ENCODE measurements at places on chromosomes 6 and 20.

DNA sequence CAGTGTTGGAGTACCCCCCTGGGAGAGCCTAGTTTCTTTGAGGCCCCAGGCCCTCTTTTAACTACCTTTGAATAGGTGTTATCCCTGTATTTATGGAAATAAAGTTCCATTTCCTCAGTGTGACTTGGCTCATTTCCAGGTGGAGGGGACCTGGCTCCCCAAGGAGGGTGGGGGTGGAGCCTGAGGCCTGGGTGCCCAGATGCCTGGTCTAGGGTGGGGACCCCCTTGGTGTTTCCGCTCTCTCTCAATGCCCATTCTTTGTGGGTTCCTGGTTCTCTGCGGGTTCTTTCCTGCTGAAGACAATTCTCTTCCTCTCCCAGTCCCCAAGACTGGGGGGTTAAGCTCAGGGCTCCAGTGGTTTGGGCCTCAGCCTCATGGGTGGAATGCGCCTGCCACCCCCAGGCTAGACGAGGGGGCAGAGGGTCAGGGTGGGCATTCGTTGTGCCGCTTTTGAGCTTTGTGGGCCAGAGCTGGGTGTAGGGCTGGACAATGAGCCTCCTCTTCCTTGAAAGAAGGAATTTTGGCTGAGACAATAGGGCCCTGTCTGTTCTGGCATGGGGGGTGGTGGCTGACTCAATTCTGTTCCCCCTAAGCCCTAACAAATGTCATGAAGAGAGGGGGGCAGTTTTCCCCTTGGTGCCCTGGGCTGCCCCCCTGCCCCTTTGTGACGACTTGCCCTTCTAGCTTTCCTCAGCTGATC is 686 bp upstream of the EGFL8 start:
- DNase-seq = no peak

DNA sequence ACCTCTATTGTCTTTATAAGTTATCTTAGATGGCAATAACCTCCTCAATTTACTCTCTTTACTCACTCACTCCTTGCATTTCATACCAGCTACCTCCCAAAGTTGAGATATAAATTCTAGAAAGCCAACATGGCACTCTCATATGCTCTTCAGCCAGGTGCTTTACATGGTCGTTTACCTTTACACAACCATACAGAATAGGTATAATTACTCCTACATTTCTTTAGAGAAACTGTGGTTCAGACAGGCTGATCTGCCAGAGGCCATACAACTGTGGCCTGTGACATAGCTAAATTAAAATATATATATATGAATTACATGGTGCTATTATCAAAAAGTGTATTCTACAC is 45.7 kb downstream of the HBS1L start:
- no peak for DNase-seq

GRCh38 chr6:109048176-109048575 is 46.5 kb downstream of the SESN1 start:
- no peak for DNase-seq

- DNase-seq = peak; percentile 41
Measured at GRCh38 chr20:20594171-20594530, 118.3 kb downstream of the RALGAPA2 start.

- no peak for DNase-seq
Measured at GRCh38 chr20:6333110-6333509, 210.3 kb upstream of the FERMT1 start.

- peak; percentile 97 for DNase-seq
Measured at GRCh38 chr6:35719830-35720733, 16.8 kb upstream of the ARMC12 start.

DNA sequence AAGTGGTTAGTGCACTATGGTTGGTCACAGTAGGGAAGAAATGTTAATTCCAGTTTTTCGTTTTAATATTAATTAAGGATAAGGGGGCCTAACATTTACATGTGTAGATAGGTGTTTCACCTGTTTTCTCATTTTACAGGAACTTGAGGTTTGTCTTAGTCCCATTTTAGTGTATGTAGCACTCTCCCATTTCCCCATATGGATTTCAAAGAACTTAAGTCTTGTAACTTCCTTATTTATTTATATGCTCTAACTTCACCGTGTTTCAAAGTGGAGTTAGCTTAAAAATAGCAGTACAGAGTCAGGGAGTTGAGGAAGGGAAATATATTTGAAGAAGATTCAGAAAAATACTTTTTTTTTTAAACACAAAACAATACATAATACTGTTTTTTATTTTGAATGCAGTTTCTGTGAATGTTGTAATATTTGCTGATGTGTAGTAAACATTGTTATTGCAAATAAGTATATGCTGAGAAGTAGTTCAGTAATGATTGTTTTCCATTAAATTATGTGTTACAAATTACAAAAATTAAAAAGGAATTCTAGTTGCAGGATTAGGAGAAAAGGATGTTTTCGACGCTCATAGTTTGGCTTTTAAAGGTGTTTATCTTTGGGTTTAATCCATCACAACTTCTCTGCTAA is 3.5 kb downstream of the SCAF8 start:
- DNase-seq = peak; percentile 43

DNA sequence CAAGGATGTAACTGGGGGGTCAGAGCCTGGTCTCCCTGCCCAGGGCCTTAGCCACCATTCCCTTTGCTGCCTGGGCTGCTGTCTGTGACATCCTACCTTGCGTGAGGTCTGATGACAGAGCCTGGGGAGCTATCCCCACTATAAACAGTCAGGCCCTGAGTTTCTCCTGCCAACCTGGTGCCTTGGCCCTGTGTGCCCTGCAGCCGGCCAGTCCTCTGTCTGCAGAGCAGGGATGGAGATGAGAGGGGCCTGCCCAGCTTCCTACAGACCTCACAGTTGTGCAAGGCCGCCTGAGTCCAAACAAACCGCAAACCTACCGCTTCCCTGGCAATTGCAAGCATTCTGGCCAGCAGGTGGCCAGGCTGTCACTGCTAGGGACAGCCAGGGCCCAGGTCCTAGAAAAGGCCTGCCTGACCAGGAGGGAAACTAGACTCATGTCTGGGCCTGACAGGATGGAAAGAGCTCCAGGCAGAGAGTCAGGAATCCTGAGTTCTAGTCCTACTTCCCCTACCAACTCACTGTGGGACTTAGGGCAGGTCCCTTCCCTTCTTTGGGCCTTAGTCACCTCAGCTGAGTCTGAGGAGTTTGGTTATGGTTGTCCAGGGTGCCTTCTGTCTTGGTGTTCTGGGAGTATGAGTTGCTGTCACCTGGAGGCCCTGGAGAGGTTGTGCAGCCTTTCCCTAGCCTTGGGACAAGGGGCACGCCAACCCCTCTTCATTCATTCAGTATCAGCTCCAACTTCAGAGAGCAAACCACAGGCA is 86.2 kb downstream of the VEGFA start:
- no peak for DNase-seq

DNA sequence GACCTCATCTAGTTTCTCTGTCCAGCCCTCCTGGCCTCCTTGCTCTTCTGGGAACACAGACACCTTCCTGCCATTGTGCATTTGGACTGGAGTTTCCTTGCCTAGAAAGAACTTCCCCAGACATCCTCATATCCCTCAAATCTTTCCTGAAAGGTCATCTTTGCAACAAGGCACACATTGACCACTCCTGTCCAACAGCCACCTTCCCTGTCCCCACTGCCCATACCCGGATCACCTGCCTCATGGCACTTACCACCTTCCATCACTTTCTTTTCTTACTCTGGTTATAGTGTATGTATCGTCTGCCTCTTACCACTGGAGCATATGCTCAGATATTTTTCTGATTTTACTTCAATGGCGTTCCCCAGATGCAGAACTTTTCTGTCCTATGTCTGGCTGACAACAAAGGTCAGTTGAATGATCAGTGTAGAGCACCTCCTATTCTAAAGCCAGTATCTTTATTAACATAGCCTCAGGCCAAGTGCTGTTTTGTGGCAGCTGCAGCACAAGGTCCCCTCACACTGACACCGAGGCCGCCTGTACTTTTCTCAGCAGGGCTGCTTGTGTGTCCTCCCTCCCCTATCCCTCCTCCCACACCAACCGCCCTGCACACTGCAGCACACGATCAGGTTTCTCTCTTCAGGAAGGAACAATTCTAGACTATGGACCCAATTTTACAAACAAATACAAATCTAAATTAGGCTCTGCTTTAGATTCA is 4.1 kb downstream of the HLA-C start:
- no peak for DNase-seq

DNA sequence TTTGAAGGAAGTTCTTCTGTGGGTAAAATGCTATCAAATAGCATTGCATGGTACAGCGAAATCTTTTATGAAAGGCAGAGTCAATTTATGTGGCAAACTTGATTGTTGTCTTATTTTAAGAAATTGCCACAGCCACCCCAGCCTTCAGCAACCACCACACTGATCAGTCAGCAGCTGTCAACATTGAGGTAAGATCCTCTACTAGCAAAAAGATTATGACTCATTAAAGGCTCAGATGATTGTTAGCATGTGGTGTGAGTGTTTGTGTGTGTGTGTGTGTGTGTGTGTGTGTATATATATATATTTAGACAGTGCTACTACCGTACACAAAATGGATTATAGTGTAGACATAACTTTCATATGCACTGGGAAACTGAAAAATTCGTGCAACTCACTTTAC is 27.8 kb downstream of the LRRN4 start:
- DNase-seq = peak; percentile 51

DNA sequence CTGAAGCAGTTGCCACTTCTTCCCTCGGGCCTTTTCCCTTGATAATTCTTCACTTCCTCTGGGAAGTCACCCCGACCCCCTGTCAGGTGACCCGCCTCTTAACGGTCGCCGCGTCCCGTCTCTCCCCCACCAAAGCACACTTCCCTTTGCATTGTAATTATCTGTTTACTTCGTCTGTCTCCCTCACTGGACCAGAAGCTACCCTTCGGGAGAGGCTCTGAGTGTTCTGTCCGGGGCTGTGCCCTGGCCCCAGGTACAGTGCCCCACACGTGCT is 771 bp upstream of the SNAI1 start:
- no peak for DNase-seq

GRCh38 chr6:143504369-143504768 is 7.2 kb downstream of the FUCA2 start:
- DNase-seq = no peak

GRCh38 chr6:163992701-163993100 is 578.2 kb downstream of the QKI start:
- DNase-seq = no peak

DNA sequence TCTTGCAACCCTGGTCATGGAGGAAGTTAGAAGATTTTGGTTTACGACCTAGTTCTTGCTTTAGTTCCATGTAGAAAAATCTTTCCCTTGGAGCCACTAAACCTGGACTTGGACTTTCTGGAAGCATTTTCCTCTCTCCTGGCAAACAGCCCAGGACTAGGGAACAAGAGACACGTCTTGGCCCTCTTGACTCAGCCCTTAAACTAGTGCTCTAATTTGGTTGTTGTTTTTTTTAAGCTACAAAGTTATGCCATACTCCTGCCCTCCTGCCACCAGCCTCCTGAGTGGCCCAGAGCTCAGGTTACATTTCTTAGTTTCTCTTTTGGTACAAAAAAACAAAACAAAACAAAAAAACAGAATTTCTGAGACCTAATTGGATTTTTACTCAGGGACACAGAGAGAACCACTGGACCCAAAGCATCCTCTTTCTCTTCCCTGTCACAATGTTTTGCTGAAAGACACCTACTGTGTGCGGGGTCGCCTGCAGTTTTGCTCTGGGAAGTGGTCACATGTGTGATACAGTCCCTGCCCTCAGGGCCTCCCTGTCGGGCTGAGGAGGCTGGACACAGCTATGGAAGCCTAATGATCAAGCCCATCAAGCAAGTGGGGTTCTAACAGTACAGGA is 32.3 kb upstream of the SCUBE3 start:
- no peak for DNase-seq

GRCh38 chr6:146154197-146154596 is 125.3 kb downstream of the GRM1 start:
- no peak for DNase-seq

GRCh38 chr6:46816626-46817025 is 23.4 kb downstream of the MEP1A start:
- DNase-seq = no peak

All from inflammatory macrophage treated with lipopolysaccharide for 1 hour (primary cell).